ENCODE measurements at places on chromosomes 11 and 22.

GRCh38 chr11:61627850-61628661 is 47.2 kb upstream of the SYT7 start:
- no peak for DNase-seq

GRCh38 chr22:20646415-20646814 is 127.5 kb upstream of the SERPIND1 start:
- no peak for DNase-seq

DNA sequence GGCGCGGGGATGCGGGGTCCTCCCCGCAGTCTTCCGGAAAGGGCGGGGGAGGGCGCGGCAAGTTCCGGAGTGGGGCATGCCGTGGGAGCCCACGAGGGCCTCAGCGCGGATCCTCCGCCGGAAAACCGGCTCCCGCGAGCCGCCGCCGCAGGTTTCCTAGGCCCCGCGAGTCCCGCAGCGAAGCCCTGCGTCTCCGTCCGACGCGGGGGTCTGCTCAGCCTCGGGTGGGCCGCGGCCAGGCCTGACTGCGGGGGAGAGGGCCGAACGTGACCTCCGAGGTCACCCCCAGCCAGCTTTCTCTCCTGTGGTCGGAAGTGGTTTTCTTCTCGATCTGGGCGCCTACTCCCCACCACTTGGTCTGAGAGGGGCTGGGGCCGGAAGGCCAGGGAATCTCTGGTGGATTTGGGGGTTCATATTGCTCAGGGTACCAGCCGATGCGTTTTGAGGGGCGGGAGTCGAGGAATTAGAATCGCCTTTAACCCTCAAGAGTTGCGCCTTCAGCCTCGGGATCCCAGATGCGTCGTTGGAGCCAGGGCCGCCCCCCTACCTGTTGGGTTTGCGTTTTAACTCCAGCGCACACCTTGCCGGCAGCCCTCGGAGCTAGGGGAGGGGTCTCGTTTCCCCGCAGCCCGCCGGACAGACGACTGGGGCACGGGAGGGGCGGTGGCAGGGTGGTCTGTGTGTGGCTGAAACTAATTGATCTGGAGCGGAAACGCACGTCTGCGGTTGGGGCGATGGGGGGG is 3.6 kb upstream of the CCND1 start:
- no peak for DNase-seq

GRCh38 chr11:57903441-57904123 is 120.1 kb upstream of the OR9Q1 start:
- DNase-seq = no peak

- no peak for DNase-seq
These were observed 9.3 kb downstream of the HINFP start for GRCh38 chr11:119130662-119131061.

- no peak for DNase-seq
These were observed at the start of gene ART1 for GRCh38 chr11:3644817-3645235. Gene ART1 (plus strand): TSS chr11:3645128. CDS start chr11:3659214, 14,086 bp downstream.

Measured in tibial artery (tissue), 4 donors.